Activated CD4-positive, alpha-beta T cell treated with anti-CD3 and anti-CD28 coated beads, Interleukin-2, amount 10 ng/mL, durations not matched to agents 7 days and 5 days (primary cell): ENCODE measurements at places on chromosomes 3 and 15.

DNA sequence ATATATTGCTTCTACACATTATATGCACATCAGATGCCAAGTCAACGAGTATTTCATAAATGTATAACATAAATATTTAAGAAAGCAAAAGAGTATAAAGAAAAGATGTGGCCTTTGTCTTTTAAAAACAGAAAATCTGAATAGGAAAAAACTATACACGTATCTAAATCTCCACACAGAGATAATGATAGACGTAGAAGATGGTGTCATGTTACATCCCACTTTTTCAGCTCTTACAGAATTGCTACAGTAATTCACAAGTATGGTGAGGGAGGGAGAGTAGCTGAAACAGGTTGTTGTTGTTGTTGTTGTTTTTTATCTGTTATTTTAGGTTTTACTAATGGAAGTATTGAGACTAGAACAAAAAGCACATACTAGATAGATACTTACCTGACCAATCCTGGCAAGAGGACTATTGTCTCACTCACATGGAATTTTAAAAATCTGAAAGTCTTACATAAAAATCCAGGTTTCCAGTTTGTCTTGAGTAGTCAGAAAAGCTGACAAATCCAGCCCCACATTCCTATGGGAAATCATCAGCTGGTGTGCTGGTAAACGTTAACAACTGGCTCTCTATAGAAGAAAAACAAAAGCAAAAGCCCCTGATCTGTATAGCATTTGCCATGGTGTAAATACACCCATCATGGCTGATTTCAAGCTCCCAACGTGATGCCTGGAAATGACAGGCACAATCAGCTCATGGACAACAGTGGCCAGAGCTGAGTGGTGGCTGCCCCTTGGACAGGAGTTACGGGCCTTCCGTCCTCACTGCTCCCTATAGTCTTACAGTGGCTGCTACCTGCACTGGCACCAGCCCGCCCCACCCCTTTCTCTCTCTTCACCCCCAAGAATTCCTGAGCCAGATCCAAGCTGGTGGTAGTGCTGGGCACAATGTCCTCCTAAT is 47.4 kb upstream of the VGLL4 start:
- no peaks in the 10 kb centered on the region for H3K36me3 ChIP-seq
- no peaks in the 10 kb centered on the region for H3K27me3 ChIP-seq
- H3K27ac ChIP-seq = no peak overlapping the region
- DNase-seq = no peak
- H3K4me1 ChIP-seq = no peaks in the 10 kb centered on the region

GRCh38 chr3:38721207-38721772 is 71.8 kb upstream of the SCN5A start:
- H3K27me3 ChIP-seq = no peaks in the 10 kb centered on the region
- H3K27ac ChIP-seq = no peak overlapping the region
- DNase-seq = no peak
- H3K4me1 ChIP-seq = no peaks in the 10 kb centered on the region

DNA sequence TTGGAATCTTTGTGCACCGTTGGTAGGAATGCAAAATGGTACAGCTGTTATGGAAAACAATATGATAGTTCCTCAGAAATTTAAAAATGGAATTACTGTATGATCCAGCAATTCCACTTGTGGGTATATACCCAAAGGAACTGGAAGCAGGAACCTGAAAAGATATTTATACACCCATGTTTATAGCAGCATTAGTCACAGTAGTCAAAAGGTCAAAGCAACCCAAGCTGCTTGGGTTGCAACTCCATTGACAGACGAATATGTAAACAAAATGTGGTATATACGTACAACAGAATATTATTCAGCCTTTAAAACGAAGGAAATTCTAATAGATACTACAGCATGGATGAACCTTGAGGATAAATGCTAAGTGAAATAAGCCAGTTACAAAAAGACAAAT is 35.0 kb upstream of the CAPN3 start:
- peaks cover 24% of the 10 kb centered on the region for H3K36me3 ChIP-seq
- no peaks in the 10 kb centered on the region for H3K4me1 ChIP-seq
- no peak overlapping the region for H3K27ac ChIP-seq
- DNase-seq = no peak

- H3K27me3 ChIP-seq = peaks cover 39% of the 10 kb centered on the region
- DNase-seq = no peak
- no peaks in the 10 kb centered on the region for H3K36me3 ChIP-seq
- H3K4me1 ChIP-seq = no peaks in the 10 kb centered on the region
- no peak overlapping the region for H3K27ac ChIP-seq
Measured at GRCh38 chr15:89912145-89912673, 543 bp downstream of the ARPIN start.

DNA sequence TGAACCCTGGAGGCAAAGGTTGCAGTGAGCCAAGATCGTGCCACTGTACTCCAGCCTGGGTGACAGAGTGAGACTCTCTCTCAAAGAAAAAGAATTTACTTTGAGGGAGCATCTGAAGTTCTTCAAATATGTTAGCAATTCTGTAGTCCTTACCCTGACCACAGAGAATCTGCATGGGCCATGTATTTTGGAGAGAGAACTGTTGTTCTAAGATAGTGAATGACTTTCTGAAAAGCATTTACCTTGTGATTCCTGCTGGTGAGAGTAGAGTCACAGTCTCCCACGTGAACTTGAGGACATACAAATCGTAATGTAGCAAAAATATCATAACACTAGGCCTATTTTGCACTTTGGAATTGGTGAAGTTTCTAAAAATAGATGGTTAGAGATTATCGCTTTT is 3.9 kb downstream of the BRK1 start:
- no peaks in the 10 kb centered on the region for H3K27me3 ChIP-seq
- DNase-seq = no peak
- H3K4me1 ChIP-seq = peaks cover 49% of the 10 kb centered on the region
- H3K27ac ChIP-seq = no peak overlapping the region
- H3K4me3 ChIP-seq = no peak overlapping the region
- H3K36me3 ChIP-seq = peaks cover 35% of the 10 kb centered on the region

- H3K4me1 ChIP-seq = no peaks in the 10 kb centered on the region
- no peak overlapping the region for H3K4me3 ChIP-seq
- DNase-seq = no peak
- H3K27ac ChIP-seq = no peak overlapping the region
- peaks cover 2% of the 10 kb centered on the region for H3K36me3 ChIP-seq
Measured at GRCh38 chr15:29066310-29066709, 180.5 kb downstream of the APBA2 start.

DNA sequence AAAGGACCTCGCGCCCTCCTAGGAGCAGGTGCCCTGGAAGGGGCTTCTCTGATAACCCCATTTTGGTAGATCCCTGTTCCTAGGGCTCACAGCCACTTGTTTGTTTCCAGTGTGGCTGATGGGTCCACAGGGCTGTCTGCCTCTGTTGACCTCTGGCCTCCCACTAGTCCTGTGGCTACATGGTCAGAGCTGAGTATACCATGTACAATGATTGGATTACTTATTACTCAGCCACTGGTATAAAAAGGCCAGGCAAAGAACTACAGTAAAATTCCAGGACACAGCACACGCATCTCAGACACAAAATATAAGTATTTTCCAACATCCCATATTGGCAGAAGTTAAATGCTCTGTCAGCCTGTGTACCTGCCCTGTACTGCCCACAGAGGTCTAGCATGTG is 277.3 kb downstream of the GABRG3 start:
- no peaks in the 10 kb centered on the region for H3K27me3 ChIP-seq
- H3K27ac ChIP-seq = no peak overlapping the region
- H3K4me1 ChIP-seq = no peaks in the 10 kb centered on the region

GRCh38 chr15:83207660-83208366 is at the start of gene HDGFL3:
Gene HDGFL3 (minus strand): TSS chr15:83207823. CDS start chr15:83207414, 409 bp downstream.
- peak within 1 kb of the TSS; percentile 46 for H3K27ac ChIP-seq
- DNase-seq = peak; percentile 37
- peak within 1 kb of the TSS; percentile 85 for H3K4me3 ChIP-seq
- peaks cover 37% of the 10 kb centered on the region for H3K27me3 ChIP-seq

DNA sequence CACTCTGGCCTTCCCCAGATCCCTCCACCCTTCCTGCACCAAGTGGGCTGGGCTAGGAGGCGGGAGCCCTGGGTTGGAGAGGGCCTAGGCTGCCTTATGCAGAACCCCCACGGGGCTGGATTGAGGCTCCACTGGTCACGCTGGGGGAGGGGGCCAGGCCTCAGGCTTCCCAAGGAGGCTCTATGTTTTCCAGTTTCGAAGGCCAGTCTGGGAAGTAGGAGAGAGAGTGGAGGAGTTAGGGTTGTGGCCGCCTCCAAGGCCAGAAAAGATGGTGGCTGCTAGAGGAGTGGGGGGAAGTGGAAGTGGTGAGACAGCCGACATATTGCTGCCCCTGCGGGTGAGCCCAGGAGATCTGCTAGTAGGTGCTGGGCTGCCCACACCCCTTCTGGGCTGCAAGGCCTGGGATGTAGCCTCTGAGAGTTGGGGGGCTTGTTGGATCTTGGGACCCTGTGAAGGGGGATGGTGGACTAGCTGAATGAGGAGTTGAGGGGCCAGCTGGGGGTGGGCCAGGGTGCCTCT is 1.2 kb downstream of the GNAI2 start:
- peak; percentile 55 for DNase-seq
- peaks cover 44% of the 10 kb centered on the region for H3K36me3 ChIP-seq
- H3K4me1 ChIP-seq = peaks cover 54% of the 10 kb centered on the region
- H3K27me3 ChIP-seq = no peaks in the 10 kb centered on the region
- H3K4me3 ChIP-seq = peak overlapping the region; percentile 93
- H3K27ac ChIP-seq = peak overlapping the region; percentile 97
